ENCODE measurements at places on chromosomes 4 and X. TPM values are rescaled to one million over a fixed set of nuclear protein-coding genes. Genes with fewer than 3 reads are reported as not detected.

PCDH11X gene
- 0.62 TPM for total RNA-seq

ERAS gene
- total RNA-seq, result not detected

XG gene
- total RNA-seq, result 1.6 TPM

DNA sequence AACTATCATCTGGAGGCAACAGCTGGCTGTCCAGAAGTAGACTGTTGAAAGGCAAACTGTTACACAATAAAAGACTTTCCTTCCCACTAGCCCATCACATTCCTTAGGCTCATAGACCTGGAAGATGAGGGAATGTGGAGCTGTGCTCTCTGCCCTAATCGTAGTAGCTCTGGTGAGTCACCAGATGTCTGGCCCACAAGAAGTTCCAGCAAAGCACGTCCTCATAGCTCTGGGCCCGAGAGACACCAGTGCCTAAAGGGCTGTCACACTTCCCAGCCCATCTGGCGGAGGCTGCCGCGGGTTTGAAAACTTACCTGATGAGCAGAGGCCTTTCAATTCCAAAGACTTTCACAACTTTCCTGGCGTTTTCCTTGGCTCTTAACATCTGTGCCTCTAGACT is 81.7 kb upstream of the STOX2 start:
- no peak for DNase-seq

DNA sequence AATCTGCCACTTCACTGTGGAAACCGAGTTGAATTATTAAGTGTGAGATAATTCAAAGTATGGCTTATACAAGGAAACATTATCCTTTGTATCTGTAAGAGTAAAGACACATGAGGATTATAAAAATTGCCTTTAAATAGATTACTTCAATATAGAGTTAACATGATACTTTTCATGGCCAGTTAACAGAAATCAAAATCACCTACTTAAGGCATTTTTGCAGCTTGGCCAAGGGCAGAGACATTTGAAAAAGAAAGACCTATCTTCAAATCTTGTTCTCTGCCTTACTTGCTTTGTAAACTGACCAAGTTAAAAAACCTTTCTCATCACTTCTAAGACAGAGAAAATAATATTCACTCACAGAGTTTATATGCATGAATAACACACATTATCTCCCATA is 44.9 kb upstream of the GUCY1B1 start:
- no peak for DNase-seq

GRCh38 chr4:86319390-86319789 is 40.5 kb downstream of the MAPK10 start:
- DNase-seq, result no peak

DNA sequence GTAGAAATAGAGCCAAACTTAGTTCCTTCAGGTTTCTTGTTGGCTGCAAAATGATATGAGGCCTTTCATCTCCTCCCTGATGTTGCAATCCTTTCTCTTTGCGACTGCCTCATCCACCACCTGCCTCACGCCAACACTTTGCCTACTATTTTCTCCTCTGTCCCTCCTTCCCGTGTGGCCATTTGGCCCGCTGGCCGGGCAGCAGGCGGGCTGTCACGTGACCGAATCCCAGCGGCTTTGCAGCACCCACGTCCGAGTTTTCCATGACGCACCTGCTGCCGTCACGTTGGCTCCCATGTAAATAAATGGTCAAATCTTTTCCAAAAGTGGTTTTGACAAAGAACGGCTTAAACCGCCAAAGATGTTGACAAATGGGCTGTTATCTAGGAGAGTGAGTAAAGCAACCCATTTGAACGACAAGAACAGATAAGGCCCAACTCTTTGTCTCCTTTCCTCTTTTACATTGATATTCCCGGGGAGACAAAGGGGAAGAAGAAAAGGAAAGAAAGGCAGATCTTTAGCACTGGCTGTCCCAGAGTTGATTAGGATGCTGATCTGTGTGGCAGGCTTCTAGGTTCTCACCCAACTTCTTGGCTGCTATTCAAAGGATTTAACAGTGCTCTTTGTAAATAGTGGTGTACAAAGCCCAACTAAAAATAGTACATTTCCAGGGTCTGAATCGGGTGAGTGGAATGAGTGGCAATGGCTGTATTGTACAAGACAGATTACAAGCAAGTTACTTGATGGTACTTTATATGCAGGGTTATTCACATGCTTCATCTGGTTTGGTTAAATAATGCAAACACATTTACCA is 174.2 kb upstream of the JADE1 start:
- no peak for DNase-seq

- peak; percentile 75 for DNase-seq
Measured at GRCh38 chr4:10006601-10007435, 14.5 kb downstream of the SLC2A9 start.

All from ureter (tissue), 1 donor.